ENCODE measurements at places on chromosomes 3 and 15.

DNA sequence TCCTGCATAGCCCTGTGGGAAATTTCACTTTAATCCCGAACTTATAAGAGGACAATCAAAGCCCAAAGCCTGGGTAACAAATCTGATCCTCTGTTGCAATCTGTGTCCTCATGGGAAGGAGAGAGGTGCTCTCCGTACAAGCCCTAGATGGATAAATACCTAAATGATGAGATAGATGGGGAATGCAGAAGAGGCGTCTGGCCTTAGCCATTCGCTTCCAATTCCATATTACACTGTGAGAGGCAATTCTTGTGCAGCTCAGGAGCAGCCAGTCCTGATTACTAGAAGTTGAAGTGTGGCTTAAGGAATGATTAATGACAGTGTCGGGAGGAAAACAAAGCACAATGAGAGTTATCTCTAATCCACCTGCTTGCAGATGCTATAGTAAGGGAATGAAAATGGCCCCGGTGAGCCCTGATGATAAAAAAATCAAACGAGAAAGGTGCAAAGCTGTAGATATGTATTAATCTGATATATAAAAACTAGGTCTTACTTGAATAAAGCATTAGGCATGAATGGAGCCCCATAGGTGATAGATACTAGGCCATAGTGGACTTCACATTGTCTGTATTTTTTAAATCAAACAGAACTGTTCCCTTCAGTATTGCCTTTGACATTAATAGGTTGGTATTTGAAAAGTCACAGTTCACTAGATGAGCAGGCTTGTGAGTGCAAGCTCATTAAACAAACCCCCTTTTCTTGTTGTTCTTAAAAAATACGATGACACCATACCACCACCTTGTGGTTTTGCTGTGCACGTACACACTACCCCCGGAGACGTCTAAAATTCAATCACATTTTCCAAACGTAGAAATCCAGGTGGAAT is 54.2 kb upstream of the TMCO5A start:
- DNase-seq = peak; percentile 60

DNA sequence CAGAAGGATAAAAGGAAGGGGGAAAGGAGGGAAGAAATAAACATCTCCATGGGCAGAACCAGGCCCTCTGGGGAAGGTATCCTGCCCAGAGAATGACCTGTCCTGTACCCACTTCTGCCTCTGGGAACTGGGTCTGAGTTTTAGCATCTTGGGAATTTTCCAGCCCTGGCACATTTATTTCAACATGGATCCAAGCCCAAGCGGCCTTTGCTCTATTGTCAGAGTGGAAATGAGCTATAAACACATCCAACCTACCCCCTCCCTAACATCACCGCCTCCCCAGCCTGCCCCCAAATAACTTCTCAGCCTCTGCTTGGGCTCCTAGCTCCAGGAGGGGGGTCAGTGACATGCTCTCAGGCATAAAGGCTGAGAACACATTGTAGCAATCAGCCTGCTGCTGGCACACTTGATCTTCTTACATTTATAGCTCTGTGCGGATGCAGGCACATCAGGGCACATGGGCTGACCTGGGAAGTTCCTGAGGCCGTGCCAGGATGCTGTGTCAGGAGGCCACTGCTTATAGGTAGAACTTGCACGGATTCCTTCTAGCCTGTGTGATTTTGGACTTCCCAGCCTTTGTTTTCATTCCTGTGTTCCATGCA is 4.6 kb upstream of the OXTR start:
- DNase-seq = no peak

DNA sequence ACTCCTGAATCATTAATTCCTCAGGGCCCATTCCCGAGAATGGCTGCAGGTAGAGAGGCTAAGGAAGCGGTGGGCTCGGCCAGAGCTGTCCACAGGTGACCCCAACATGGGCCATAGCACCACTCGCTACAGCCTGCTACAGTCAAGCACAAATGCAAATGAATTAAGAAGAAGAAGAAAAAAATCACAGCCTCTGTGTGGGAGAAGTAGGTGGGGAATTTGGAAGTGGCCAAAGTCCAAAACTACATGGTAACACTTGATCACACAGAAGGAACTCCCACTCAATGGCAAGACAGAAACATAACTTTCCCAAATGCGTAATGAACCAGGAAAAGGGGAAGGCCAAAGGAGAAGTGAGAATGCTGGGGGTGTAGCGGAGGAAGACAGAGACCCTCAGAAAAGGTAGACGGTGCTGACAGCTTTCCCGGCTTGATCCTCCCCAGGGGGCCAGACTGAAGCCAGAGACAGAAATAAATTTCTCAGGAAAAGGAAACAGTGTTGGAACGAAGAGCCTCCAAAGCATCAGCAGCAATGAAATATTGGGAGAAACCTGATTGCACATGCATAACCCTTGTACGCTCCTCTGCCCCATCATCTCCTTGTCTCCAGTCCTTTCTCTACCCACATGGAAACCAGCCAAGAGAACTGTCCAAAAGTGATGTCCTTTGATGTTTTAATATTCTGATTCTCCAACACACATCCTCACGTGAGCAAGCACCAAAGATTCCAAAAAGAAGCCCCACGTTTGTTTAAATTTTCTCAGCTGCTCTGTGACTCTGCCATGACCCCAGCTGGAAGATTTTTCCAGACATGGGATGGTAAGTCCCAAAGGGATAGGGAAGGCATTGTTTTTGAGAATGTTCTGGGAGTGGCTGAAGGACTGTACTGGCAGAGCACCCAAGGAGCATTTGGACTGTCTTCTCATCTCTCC is 107.6 kb downstream of the OXNAD1 start:
- DNase-seq = no peak

DNA sequence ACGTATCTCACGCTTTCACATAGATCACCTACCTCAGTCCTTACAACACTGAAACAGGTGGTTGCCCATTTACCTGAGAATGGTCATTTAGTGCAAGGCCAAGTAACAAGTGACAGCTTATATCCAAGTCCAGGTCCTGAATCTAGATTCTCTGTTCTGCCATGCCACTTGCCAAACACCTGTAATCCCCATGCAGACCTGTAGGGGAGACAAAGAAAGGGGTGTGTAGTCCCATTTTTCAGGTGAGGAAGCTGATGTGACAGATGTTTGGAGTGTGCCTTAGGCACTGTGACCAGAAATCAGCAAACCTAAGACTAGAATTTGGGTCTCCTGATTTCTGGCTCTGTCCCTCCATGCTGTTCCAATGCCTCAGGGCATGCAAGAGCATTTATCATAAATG is 12.7 kb downstream of the ZNF35 start:
- DNase-seq = no peak

DNA sequence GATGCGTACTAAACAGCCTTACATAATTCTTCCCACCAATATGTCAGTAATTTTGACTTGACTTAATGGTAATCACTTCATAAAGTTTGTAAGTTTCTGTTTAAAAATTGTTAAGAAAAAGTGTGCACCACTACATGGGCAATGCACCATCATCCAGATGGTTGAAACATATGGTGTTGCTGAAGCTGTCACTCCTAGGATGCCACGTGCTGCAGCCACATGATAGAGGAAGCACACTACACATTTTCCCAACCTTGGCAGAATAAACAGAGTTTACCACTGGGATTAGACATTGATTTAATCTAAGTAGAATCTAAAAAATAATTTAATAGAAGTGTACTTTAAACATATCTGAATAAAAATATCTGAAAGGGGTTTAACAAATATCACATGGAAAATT is 1209.9 kb downstream of the NSUN3 start:
- no peak for DNase-seq

DNA sequence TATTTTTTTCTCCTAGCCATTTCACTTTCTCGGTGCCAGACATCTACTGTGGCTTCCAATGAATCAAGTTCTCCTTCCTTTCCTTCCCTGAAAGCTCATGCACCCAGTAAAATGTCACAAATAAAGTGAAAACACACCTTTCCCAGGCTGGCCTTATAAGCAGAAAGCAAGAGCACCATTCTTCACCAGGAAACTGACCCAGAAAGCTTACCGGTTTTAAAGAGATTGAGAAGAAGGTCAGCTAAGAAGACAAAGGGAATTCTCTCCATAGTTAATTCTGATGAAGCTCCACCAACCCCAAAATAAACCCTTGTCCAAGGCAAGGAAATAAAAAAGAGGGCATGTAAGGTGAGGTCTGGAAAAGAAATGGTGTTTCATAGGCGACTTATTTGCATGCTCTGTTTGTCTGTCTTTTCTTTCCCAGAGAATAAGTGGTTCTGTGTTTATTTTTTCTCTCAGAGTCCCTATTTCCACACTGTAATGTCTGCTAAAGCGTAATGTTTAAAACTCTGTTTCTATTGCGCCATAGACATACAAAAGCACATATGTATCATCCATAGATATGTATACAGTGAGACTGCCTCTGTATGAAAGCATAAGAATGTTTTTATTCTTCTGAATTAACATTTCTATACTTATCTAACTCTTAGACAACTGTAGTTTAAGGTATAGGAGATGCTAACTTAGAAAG is 2.8 kb downstream of the LSAMP start:
- no peak for DNase-seq

DNA sequence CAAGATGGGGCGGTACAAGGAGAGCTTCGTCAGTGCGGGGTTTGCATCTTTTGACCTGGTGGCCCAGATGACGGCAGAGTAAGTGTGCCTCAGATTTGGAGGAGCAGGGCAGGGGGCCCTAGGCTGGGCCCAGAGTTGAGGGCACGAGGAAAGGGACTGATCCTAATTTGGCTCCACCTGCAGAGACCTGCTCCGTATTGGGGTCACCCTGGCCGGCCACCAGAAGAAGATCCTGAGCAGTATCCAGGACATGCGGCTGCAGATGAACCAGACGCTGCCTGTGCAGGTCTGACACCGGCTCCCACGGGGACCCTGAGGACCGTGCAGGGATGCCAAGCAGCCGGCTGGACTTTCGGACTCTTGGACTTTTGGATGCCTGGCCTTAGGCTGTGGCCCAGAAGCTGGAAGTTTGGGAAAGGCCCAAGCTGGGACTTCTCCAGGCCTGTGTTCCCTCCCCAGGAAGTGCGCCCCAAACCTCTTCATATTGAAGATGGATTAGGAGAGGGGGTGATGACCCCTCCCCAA is 19.8 kb downstream of the EPHB3 start:
- DNase-seq = no peak

DNA sequence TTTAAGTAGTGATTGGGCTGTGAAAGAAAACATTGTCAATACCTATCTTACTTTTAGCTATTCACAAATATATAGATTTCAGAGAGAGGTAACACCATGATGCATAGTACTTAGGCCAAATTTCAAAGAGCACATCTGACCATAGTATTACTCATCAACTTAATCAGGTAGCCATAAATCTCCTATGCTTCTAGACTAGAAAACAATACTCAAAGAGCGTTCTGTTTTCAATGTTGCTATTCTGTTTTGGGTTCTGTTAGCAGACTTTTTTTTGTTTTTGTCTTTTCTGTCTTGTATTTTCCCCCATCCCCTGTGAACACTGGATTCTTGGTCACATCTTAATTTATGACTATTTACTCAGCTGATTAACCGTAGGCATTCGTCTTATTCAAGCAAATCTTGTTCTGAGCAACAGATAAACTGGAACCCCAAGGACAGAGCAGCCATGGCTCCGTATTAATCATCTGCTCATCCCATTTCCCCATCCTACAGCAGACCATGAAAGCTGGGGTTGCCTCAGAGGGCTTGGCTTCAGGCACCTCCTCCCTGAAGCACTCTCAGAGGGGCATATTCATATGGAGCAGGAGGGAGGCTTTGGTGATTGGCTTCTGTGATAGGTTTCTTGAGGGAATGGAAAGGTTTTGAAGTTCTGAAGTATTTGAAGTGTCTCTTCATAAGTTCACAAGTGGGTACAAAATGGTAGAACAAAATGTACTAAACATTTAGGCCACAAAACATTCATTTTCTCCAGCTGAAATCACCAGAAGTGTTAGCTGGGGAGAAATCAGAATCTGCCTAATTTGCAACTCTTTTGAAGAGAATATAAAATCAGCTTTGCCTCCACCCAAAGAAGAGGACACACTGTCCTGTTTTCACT is 105.3 kb downstream of the TNIK start:
- DNase-seq = no peak

GRCh38 chr3:172708921-172709773 is 1.7 kb downstream of the NCEH1 start:
- DNase-seq = no peak

- no peak for DNase-seq
Observed at GRCh38 chr15:101625184-101625583, 27.0 kb downstream of the TM2D3 start.

GRCh38 chr3:119293105-119293870 is 895 bp upstream of the ARHGAP31 start:
- DNase-seq = no peak

DNA sequence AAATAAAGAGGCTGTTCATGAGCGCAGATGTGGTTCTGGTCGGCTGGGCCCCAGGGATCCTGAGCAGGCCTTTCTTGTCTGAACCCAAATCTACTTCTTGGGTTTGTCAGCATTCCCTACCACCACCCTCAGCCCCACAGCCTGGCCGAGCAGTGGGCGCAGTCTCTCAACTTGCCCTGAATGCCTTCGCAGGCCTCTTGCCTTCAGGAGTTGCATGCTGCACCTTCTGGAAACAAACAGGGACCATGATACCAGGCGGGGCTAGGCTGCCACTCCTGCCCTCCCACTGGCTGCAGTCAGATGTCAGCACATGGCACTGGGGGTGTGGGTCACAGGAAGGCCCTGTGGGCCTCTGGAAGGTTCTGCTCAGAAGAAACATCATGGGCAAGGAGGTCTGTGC is 13.2 kb upstream of the C15orf39 start:
- DNase-seq = no peak

Measured in skeletal muscle cell (primary cell).